NCI-H510A treated with DMSO at 0.1 percent for 48 hours (cell line): ENCODE measurements at places on chromosomes 12 and 14.
A peak's percentile ranks its signal among the peaks of the same experiment; 100 is the strongest.

DNA sequence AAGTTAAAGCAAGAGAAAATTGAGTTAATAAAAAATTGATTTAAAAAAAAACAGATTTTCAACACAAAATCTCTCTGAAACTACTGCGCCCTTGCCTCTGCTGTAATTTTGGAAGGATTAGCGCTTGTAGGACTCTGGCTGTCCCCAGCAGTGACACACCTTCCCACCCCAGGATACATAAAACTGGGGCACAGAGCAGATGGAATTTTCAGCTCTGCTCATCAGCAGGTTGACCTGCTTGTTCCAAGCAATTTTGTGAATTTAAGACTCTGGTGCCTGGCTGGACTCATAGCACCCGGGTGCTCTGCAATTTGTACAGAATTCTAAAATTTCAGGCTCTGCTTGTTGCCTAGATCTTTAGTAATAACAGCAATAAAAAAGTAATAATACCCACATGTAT, 257.8 kb upstream of the GARIN6 start:
- no peak for DNase-seq

DNA sequence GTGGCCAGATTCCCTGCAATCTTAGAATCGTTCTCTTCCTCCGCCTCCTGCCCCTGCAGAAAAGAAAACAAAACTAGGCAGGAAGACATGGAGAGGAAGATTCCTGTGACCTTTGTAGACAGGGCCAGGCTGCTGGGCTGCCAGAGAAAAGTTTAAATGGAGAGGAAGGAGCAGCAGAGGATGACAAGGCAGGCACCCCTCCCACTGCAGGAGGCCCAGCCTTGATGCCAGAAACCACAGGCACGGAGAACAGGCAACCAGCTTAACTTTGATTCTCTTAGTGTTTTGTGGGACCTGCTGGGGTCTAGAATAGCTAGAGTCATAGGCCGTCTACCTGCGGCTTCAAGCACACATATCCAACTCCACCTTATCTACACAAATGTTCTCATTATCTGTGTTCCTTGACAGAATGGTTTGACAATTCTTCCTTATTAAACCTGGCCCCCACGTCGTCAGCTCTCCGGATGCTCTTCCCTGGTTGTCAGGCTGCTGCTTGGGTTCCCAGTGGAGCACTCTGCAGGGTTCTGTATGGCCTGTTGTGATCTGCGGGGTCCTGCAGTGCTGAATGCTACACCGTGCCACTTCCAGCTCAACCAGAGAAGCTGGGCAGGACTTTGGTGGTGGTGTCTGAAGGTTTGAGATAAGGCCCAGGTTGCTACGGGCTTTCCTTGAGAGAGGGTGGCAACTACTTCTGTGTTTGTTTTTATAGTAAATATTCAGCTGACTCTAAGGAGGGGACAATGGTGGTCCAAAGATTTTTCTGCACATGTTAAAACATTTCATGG, 609.5 kb downstream of the AACS start:
- no peak for DNase-seq

GRCh38 chr14:55327179-55327578, 56.0 kb downstream of the FBXO34 start:
- DNase-seq = no peak

DNA sequence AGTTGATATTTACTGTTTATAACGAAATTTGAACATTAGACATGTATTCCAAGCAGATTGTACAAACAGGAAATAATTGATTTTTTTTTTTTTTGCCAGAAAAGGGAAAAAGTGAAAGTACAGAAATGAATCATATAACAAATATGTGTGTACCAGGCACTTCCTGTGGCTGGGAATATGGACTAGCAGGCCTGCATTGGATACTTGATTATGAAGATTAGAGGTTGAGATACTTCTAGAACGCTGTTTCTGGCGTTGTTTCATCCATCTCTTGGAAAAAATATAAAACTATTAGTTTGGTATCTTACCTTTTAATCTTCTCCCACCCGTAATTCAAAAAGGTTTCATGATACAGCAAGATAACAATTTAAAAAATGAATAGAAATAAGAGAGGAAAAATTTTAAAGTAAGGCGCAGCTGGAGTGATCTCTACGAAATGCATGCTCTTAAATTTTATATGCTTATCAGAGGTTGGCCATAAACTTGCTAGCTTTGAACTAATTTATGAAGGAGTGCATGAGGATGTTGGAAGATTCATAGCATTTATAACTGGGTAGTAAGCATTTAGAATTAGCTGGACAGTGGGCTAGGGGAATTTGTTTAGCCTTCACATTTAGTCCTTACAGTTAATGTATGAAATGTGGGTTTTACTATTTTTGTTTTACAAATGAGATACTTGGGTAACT, 90.8 kb downstream of the AEBP2 start:
- DNase-seq = no peak

DNA sequence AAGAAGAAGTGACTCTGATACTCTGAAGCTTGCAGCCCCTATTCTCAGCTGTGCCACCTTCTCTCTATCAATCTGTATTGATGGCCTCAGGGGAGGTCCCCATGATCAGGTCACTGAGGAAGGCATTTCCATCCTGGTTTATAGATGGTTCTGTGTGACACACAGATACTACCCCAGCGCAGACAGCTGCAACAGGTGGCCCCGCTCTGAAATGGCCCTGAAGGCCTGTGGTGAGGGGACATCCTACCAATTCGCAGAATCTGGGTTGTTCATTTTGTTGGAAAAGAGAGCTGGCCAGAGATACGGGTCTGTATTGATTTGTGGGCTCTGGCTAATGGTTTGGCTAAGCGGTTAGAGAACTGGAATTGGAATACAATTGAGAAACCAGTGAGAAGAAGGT, 21.7 kb downstream of the DLK1 start:
- DNase-seq = no peak

DNA sequence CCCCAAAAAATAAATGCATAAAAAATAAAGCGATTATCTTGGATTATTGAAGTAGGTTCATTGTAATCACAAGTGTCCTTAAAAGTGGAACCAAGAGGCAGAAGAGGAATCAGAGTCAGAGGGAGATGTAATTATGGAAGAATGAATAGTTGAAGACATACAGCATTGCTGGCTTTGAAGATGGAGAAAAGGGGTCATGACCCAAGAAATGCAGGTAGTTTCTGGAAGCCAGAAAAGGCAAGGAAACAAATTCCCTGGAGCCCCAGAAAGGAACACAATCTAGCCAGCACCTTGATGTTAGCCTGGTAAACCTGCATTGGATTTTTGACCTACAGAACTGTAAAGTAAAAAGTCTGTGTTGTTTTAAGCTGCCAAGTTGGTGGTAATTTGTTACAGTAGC, 57.5 kb upstream of the PTGR2 start:
- no peak for DNase-seq

- no peak for DNase-seq
Observed at GRCh38 chr12:75568801-75569200, 57.4 kb upstream of the KRR1 start.

DNA sequence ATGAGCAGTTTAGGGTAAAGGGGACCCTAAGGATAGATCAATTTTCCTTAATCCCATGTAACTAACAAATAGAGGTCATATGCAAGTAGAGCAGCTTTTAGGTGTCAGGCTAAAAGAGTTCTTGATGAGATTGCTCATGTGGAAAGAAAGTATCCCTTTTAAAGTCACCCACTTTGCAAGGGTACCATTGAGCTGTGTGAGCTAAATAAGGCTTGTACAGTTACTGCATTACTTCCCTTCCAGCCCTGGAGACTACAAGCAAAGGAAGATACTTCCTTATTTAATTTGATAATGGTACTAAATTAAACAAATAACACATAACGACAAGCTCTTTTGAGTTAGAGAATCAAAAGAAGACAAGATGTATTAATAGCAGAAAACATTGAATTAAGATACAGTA, 191.7 kb downstream of the TMX1 start:
- no peak for DNase-seq

DNA sequence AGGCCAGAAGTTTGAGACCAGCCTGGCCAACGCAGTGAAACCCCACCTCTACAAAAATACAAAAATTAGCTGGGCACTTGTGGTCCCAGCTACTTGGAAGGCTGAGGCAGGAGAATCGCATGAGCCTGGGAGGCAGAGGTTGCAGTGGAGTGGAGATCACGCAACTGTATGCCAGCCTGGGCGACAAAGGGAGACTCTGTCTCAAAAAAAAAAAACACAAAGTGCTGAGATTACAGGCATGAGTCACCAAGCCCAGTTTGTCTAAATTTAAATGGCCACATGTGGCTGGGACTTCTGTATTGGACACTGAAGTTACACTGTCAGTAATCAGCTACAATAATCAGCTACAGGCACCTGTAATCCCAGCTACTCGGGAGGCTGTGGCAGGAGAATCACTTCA, 100.9 kb upstream of the AEBP2 start:
- no peak for DNase-seq

DNA sequence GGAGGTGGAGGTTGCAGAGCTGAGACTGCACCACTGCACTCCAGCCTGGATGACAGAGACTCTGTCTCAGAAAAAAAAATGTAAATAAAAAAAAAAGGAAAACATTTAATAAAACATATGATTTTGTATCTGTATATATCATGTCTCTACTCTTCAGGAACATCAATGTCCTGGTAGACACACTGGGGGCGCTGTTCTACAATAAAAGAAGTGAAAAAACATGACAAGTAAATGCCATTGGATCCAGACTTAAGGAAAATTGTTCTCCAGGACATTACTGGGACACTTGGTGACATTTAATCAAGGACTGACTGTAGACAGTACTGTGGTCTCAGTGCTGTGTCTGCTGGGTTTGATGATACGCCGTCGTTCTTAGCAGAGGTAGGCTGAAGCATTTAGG, 15.5 kb upstream of the KLC1 start:
- DNase-seq = no peak

DNA sequence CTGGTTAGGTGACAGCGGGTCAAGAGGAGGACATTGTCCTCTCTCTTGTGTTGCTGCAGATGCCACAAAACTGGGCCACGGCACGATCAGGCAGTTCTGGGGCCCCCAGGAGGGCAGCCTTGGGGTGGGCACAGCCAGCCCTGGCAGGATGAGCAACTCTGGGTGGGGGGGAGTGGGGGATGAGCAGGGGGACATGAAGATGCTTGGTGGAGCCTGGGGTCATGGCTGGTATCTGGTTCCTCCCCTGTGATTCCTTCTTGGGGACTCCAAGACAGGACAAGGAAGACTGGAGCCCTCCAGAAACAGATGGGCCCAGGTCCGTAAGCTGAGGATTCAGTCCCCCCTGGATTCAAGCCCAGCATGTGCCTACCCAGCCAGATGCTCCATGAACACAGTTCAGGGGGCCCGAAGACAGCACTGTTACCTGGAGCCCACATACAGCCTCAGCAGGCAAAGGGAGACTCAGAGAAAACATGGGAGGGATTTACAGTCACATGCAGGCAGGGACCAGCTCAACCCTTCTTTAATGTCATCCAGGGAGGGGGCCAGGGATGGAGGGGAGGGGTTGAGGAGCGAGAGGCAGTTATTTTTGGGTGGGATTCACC, 10.4 kb downstream of the SERPINA1 start:
- DNase-seq = no peak

DNA sequence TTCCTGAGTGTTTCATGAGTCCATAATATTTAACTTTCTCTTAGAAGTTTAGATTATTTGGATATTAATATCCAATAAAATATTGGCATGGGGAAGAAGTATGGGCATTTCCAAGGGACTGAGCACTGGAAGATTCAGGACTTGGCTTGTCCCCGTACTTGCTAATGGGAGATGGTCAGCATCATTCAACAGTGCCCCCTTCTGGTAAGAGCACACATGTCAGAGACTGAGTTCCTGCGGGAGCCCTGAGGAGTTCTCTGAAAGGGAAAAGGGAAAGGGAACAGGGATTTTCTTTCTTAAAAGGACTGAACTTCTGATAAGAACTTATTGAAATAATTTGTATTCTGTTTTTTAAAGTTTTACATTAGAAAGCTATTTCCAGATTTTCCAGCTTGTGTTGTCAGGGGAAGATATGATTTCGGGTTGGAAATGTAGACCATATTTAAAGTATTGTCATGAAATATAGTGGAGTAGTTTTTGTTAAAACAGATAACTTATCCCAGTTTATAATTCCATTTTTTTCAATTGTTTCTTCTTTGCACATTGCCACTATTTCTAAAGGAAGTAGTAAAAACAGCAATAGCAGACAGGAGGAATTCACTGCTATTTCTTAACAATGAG, 59.8 kb upstream of the C12orf71 start:
- DNase-seq = peak; percentile 58
